Left ventricle myocardium superior (tissue), 1 donor: ENCODE measurements at places on chromosomes 3 and 15. TPM values are rescaled to one million over a fixed set of nuclear protein-coding genes. Genes with fewer than 3 reads are reported as not detected.
A peak's percentile ranks its signal among the peaks of the same experiment; 100 is the strongest.

DNA sequence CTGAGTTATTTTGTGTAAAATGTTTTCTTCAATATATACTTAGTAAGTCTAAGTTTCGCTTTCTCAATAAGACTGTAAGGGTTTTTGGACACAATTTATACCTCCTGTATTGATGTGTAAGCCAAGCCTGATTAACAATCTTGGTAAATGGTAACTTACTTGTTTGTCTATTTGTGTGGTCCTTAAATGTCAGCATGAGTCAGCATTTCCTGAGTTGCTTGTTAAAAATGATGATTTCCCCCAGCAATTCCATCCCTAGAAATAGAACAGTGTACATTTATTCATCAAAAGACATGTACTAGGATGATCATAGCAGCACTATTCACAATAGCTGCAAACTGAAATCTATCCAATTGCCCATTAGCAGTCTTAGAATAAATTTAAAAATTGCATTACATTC lies 53.4 kb upstream of the LRIG1 start:
- DNase-seq, result no peak

The WWTR1 gene
- 40.0 TPM for total RNA-seq

- no peak for DNase-seq
These were observed 382.1 kb downstream of the PDCD6IP start for GRCh38 chr3:34180532-34180931.

GRCh38 chr15:100849021-100849854 lies 30.4 kb upstream of the ALDH1A3 start:
- DNase-seq, result peak; percentile 53

DNA sequence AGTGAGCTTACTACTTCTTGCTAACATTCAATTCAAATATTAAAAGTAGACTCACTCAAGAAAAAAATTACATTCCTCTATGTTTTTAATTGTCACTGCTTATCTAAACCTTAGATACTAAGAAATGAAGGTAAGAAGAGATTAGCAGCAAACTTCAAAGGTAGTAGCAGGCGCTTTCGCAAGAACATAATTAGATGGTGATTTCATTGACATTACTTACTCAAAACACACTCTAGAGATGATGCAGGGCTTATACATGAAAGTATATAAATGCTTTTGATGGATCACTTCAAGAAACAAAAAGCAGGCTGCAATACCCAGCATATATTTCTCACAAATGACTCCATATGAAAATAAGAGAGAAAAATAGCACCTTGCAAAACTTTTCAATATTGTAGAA lies 86.8 kb downstream of the FSIP1 start:
- DNase-seq, result no peak

DNA sequence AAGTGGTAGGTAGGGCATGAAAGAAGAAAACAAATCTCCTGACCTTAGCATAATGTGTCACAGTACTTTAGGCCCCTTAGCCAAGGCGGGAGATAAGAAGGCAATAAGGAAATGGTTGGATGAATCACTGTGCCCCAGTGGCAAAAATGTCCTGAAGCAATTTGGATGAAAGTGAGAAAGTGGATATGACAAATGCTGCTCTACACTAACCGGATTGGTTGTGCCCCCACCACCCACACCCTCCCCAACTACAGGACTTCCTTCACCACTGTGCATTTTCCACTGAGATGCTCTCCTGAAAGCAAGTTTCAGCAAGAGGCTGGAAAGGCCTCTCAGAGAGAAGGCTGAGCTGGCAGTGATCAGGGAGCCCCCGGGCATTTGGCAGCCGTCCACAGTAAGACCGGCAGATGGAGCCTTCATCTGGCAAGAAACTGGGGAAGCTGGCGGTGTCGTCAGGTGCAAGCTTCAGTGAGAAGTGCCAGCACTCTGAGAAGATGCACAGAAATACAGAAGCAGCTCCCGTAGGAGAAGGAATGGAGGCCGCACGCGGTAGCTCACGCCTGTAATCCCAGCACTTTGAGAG lies 63.8 kb downstream of the ATP1B3 start:
- peak; percentile 38 for DNase-seq

The SCN11A gene
- total RNA-seq, result not detected
